Upper lobe of right lung (tissue), 1 donor: ENCODE measurements at places on chromosomes 7 and 10. TPM values are rescaled to one million over a fixed set of nuclear protein-coding genes. Genes with fewer than 3 reads are reported as not detected.

DNA sequence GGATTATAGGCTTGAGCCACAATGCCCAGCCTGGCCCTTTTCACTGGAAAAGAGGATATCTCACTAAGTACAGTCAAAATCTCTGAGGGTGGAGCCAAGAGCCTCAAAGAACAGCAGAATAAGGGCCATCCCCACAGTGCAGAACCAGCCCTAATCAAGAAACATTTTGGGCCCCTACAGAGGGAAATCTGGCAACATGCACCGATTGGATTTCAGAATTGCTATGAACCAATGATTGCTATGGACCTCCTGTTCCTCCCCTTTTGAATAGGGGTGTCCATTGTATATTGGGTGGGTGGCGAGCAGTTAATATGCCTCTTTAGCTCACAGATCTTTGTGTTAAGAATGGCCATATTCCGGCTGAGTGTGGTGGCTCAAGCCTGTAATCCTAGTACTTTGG is 42.7 kb downstream of the SKIDA1 start:
- DNase-seq = no peak

- DNase-seq = no peak
Measured at GRCh38 chr10:119932631-119933030, 40.1 kb downstream of the SEC23IP start.

DNA sequence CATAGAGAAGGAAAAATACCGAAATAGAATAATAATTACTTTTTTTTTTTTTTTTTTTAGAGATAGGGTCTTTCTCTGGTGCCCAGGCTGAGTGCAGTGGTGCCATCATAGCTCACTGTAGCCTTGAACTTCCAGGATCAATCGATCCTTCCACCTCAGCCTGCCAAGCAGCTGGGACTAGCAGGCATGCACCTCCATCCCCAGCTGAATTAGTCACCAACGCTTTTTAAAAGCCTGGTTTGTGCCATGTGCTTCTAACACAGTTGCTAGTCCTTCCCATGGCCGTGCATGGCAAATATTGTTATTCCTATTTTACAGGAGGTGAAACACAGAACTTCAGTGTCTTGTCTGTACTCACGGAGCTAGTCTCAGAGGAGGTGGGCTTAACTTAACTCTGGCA is 23.2 kb downstream of the LYZL2 start:
- no peak for DNase-seq

DNA sequence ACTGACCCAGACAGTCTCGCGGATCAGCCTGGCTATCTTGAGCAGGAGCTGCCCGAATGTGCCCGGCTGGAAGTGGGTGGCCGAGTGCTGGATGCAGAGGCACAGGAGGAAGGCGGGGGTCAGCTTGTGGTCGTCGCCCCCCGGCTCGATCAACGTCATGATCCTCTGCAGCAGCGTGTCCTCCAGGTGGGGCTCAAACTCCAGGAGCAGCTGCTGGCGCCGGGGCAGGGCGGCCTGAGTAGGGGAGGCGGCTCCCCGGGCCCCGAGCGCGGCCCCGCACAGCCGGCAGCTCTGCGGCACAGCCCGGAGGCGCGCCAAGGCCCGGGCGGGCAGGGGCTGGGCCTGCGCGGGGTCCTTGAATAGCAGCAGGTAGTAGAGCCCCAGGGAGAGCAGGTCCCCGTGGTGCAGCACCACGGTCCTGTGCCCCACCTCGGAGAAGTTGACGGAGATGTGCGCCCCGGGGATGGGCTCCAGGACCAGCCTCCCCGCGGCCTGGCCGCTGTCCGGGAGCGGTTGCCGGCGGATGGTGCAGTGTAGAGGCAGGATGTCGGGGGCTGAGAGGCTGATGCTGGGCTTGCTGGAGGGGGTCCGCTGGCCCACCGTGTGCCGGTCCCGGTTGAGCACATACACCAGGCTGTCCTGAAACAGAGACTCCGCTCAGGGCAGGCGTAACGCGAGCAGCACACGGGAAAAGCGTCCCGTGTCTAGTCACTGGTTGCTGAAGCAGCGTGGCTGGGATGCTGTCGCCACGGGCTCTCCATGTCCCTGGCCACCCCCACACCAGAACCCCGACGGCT is 27.0 kb downstream of the PAPOLB start:
- DNase-seq = peak; percentile 48

GRCh38 chr7:101159696-101160674 is 5.4 kb downstream of the VGF start:
- no peak for DNase-seq

GRCh38 chr7:30379741-30380140 is 95.3 kb downstream of the ZNRF2 start:
- DNase-seq = no peak

DNA sequence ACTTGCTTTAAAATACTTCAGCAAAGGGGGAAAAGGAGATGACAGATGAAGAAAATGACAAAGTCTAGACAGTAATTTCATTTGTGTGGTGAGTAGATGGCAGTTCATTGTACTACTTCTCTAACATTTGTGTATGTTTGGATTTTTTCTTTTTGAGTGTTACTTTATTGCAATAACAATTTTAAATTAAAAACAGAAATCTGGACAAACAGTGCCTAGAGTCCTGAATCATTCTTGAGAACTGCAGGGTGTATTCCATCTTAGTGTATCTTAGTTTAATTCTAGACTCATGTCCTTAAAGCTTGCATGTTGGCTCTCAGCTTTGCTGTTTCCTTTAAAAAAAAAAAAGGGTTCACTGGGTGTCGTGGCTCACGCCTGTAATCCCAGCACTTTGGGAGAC is 31.1 kb downstream of the HOXA1 start:
- DNase-seq = no peak

- no peak for DNase-seq
Measured at GRCh38 chr7:87934699-87935383, 790 bp downstream of the ADAM22 start.

DNA sequence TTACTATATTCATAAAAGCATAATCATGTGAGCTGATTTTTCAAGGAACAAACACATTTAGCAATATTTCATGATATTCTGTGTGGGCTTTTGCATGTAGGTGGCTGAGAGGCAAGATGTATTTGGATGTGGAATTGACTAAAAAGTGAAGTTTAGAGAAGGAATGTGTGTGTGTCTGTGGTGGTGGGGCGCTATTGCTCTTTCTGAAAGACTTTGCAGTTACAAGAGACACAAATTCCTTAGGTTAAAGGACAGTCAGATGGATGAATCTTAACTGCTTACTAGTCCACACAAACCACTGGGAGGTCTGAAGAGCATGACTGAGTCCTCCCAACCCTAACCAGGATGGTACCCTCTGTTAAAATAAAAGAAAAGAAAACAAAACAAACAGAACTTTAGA is 200.1 kb downstream of the SDHAF3 start:
- DNase-seq = no peak

- DNase-seq = no peak
Measured at GRCh38 chr10:44512431-44513022, 127.6 kb upstream of the CXCL12 start.

SH2D4B gene
- 0.43 TPM for total RNA-seq

TRPV5 gene
- not detected for total RNA-seq

HKDC1 gene
- total RNA-seq = 9.6 TPM

C7orf33 gene
- total RNA-seq = not detected

NOD1 gene
- 43.5 TPM for total RNA-seq

PHKG1 gene
- total RNA-seq = 0.72 TPM

ZNF33A gene
- total RNA-seq = 25.7 TPM

AGR3 gene
- 37.2 TPM for total RNA-seq

CDC14C gene
- total RNA-seq = not detected

STEAP1 gene
- total RNA-seq = 5.7 TPM
